ENCODE measurements at places on chromosomes 4 and X. TPM values are rescaled to one million over a fixed set of nuclear protein-coding genes. Genes with fewer than 3 reads are reported as not detected.

GRCh38 chr4:163701916-163702315, 207.4 kb downstream of the TMA16 start:
- H3K4me1 ChIP-seq, result no peaks in the 10 kb centered on the region
- no peak overlapping the region for H3K4me3 ChIP-seq
- no peaks in the 10 kb centered on the region for H3K36me3 ChIP-seq
- H3K27ac ChIP-seq, result no peak overlapping the region
- H3K27me3 ChIP-seq, result peaks cover 13% of the 10 kb centered on the region

DNA sequence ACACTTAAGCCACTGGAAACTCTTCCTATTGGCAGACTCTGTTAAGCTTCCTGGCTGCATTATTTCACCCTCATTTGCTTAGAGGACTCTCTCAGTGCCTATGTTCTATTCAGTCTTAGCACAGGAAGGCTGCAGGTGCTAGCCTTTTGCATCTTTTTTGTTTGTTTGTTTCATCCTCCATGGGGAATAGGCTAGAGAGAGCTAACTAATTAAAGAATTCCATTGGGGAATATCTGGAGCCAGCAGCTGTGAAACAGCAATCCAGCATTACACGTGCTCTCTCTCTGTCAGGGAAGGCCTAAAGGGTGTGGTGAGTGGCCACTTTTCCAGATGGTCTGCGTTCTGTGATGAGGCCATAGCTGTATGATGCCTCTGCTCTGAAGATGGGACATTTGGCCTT, 633.6 kb downstream of the SPRY1 start:
- H3K4me3 ChIP-seq, result no peak overlapping the region
- DNase-seq, result no peak
- no peak overlapping the region for H3K27ac ChIP-seq
- no peaks in the 10 kb centered on the region for H3K36me3 ChIP-seq
- H3K27me3 ChIP-seq, result no peaks in the 10 kb centered on the region

DNA sequence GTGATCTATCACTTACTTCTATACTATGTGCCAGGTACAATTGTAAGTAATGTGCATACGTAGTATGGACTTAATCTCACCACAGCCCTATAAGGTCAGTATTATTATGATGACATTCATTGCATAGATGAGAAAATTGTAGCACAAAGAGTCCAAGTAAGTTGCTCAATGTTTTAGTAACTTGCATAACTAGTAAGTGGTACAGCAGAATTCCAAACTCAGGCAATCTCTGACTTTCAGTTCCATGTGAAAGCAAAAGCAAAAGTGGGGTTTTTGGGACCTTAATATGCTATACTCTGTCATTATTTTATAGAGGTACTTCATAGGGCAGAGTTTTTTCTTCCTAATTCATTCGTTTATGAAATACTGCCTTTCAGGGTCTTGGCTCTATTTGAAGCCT, 188.8 kb upstream of the VEGFC start:
- DNase-seq, result no peak
- no peaks in the 10 kb centered on the region for H3K36me3 ChIP-seq
- H3K27me3 ChIP-seq, result no peaks in the 10 kb centered on the region
- H3K27ac ChIP-seq, result no peak overlapping the region

DNA sequence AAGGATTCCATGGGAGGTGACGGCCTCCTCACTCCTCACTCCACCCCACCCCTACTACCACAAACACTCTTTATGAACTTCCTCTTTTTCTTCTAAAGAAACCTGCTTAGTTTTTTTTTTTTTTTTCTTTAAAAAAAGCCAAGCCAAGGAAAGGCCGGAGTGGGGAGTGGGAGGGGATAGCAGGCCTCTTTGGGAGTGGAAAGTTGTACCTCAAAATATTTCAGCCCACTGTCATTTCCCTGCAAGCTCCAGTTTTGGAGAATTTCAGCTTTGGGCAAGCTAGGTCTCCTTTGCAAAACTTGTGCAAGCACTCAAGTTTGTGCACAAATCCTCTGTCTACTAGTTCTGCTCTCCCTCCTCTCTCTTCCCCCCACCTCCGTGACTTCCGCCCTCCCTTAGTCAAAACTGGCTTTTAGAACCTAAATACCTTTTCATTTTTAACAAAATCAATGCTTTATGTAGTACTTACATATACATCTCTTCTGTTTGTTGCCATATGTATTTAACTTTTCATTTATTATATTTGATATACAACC, 512 bp upstream of the ANTXR2 start:
- H3K36me3 ChIP-seq, result peaks cover 6% of the 10 kb centered on the region
- H3K27me3 ChIP-seq, result peaks cover 26% of the 10 kb centered on the region
- H3K4me3 ChIP-seq, result peak overlapping the region; percentile 94

IGSF1 gene
- not detected for total RNA-seq

GRCh38 chr4:87056881-87057280, 122.1 kb downstream of the AFF1 start:
- H3K27me3 ChIP-seq, result no peaks in the 10 kb centered on the region
- no peak overlapping the region for H3K27ac ChIP-seq
- peaks cover 87% of the 10 kb centered on the region for H3K4me1 ChIP-seq
- peaks cover 20% of the 10 kb centered on the region for H3K36me3 ChIP-seq
- no peak for DNase-seq
- H3K4me3 ChIP-seq, result no peak overlapping the region

- H3K4me1 ChIP-seq, result no peaks in the 10 kb centered on the region
- H3K27ac ChIP-seq, result no peak overlapping the region
- no peaks in the 10 kb centered on the region for H3K36me3 ChIP-seq
- no peak overlapping the region for H3K4me3 ChIP-seq
- H3K27me3 ChIP-seq, result peaks cover 27% of the 10 kb centered on the region
- DNase-seq, result no peak
Measured at GRCh38 chrX:31237189-31237588, 165.3 kb upstream of the FTHL17 start.

DNA sequence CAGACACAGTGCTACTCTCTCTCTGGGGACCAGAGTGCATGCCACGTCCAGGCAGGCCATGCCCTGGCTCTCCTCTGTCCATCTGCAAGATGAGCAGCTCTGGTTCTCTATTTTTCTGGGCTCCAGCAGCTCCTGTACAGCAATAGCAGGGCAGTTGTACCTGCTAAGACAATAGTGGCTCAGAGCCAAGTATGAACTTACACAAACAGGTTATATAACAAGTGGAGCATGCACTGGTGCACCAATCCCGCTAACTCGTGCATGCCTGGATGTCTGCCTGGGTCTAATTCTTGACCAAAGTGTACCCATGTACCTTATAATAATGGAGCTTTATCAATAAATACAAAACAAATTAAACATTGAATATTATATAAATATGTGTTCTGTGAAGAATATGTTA, 392.3 kb downstream of the CENPC start:
- no peaks in the 10 kb centered on the region for H3K4me1 ChIP-seq
- no peak overlapping the region for H3K4me3 ChIP-seq
- H3K27ac ChIP-seq, result no peak overlapping the region
- no peaks in the 10 kb centered on the region for H3K27me3 ChIP-seq
- DNase-seq, result no peak

GRCh38 chr4:996030-996996, 3.1 kb upstream of the SLC26A1 start:
- H3K4me1 ChIP-seq, result no peaks in the 10 kb centered on the region
- DNase-seq, result no peak
- H3K27me3 ChIP-seq, result peaks cover 24% of the 10 kb centered on the region
- no peaks in the 10 kb centered on the region for H3K36me3 ChIP-seq

PALLD gene
- total RNA-seq, result 13.5 TPM

MXRA5 gene
- total RNA-seq, result not detected

TCP11X2 gene
- not detected for total RNA-seq

- no peak overlapping the region for H3K4me3 ChIP-seq
- no peaks in the 10 kb centered on the region for H3K36me3 ChIP-seq
- H3K27ac ChIP-seq, result no peak overlapping the region
Measured at GRCh38 chr4:7769396-7770223, 170.1 kb downstream of the AFAP1 start.

DNA sequence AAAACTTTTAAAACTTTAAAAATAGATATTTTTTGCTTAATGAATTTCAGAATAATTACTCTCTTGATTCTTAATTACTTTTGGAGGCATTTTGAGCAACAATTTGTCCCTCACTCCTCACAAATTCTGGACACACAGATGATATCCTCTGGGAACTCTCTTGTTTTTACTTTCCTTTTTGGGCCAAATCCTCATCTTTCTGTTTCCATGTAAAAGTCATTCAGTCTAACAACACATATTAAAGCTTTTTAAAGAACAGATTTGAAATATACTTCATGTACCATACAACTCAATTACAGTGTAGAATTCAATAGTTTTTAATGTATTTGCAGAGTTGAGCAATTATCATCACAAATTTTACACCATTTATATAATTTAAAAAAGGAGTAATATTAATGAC, 983.1 kb downstream of the STIM2 start:
- no peak overlapping the region for H3K27ac ChIP-seq
- no peak for DNase-seq

GRCh38 chr4:78362310-78362709, 189.3 kb upstream of the ANXA3 start:
- no peak overlapping the region for H3K4me3 ChIP-seq
- H3K27me3 ChIP-seq, result peaks cover 18% of the 10 kb centered on the region
- H3K27ac ChIP-seq, result no peak overlapping the region
- H3K36me3 ChIP-seq, result no peaks in the 10 kb centered on the region
- no peaks in the 10 kb centered on the region for H3K4me1 ChIP-seq

GRCh38 chrX:20144491-20144890, 2.9 kb upstream of the EIF1AX start:
- no peaks in the 10 kb centered on the region for H3K36me3 ChIP-seq
- peaks cover 41% of the 10 kb centered on the region for H3K4me1 ChIP-seq
- H3K4me3 ChIP-seq, result no peak overlapping the region
- peak overlapping the region; percentile 9 for H3K27ac ChIP-seq
- peak; percentile 16 for DNase-seq

GRCh38 chr4:54548098-54548620, 109.6 kb upstream of the KIT start:
- H3K36me3 ChIP-seq, result no peaks in the 10 kb centered on the region
- H3K4me3 ChIP-seq, result no peak overlapping the region
- no peak overlapping the region for H3K27ac ChIP-seq
- peaks cover 9% of the 10 kb centered on the region for H3K4me1 ChIP-seq

DNA sequence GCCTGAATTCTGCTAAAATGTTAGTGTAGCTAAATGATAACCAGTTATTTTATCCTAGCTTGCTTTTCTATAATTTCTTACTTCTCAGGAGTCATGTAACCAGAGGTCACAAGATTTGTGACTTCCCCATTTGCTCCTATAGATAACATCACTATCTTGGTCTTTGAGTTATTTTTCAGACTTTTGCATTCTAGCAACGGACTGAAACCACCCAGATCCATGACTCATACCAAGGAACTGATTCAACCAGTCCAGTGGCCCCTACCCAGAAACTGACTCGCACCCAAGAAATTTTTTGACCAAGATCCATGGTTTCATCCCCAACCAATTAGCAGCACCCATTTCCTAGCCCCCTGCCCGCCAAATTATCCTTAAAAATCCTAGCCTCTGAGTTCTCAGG, 50.0 kb downstream of the IQCM start:
- no peaks in the 10 kb centered on the region for H3K27me3 ChIP-seq
- H3K36me3 ChIP-seq, result no peaks in the 10 kb centered on the region
- H3K4me3 ChIP-seq, result no peak overlapping the region

GRCh38 chr4:17968721-17969120, 52.8 kb downstream of the LCORL start:
- H3K4me1 ChIP-seq, result no peaks in the 10 kb centered on the region
- no peak overlapping the region for H3K4me3 ChIP-seq
- DNase-seq, result no peak
- no peaks in the 10 kb centered on the region for H3K36me3 ChIP-seq
- no peaks in the 10 kb centered on the region for H3K27me3 ChIP-seq

HMGN5 gene
- total RNA-seq, result 2.7 TPM

GRCh38 chrX:148020329-148020728, 39.2 kb downstream of the FMR1NB start:
- no peak overlapping the region for H3K27ac ChIP-seq
- no peak overlapping the region for H3K4me3 ChIP-seq
- H3K4me1 ChIP-seq, result no peaks in the 10 kb centered on the region
- H3K36me3 ChIP-seq, result no peaks in the 10 kb centered on the region
- DNase-seq, result no peak
- H3K27me3 ChIP-seq, result peaks cover 28% of the 10 kb centered on the region

DNA sequence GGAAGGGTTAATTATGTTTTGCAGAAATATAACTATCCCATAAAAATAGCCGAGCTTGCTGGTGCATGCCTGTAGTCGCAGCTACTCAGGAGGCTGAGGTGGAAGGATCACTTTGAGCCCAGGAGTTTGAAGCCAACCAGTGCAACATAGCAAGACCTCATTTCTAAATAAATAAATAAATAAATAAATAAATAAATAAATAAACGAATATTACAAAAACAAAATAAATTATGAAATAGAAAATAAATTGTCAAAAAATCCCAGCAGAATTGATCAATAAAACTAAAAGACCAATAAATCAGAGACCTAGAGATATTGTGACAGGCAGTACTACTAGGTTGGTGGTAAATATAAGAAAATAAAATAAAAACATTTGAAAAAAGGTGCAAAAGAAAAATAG, 6.7 kb upstream of the ARL13A start:
- no peaks in the 10 kb centered on the region for H3K4me1 ChIP-seq
- H3K4me3 ChIP-seq, result no peak overlapping the region
- H3K27ac ChIP-seq, result no peak overlapping the region
- no peaks in the 10 kb centered on the region for H3K36me3 ChIP-seq

DNA sequence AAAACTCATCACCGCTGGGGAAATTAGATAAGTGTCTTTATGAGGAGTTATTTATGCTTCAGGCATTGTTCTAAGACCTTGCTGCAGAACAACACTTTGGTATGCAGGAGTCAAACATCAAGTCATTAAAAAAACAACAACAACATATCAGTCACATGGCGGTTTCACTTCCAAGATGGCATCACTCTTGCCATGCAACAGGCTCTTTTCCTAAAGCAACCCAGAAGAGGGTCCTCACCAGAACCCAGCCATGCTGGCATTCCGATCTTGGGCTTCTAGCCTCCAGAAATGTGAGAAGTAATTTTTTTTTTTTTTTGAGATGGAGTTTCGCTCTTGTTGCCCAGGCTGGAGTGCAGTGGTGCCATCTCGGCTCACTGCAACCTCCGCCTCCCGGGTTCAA, 8.7 kb upstream of the RBMX start:
- H3K4me3 ChIP-seq, result no peak overlapping the region
- H3K4me1 ChIP-seq, result peaks cover 7% of the 10 kb centered on the region
- DNase-seq, result no peak
- H3K27ac ChIP-seq, result no peak overlapping the region

SPANXB1 gene
- not detected for total RNA-seq

DNA sequence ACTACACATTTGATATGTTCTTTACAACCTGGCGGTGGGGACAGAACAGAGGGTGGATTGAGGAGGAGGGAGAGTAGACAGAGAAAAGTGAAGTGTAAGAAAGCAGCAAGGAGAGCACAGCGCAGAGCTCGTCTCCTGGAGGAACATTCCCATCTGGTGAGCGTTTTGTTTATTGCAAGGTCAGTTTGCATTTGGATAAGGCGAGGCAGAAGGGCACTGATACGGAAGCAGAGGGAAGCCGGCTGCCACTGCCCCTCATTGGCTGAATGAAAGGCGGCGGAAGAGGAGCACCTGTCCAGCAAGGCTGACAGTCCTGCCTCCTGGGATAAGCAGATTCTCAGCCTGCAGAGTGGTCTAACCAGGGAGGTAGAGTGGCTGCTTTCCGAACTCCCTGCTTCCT, 83.2 kb downstream of the GPR143 start:
- no peak overlapping the region for H3K27ac ChIP-seq
- H3K4me1 ChIP-seq, result peaks cover 10% of the 10 kb centered on the region
- H3K4me3 ChIP-seq, result no peak overlapping the region
- H3K36me3 ChIP-seq, result peaks cover 2% of the 10 kb centered on the region
- no peak for DNase-seq

SULT1E1 gene
- not detected for total RNA-seq

GRCh38 chr4:81807386-81807785, 335.7 kb upstream of the RASGEF1B start:
- no peak overlapping the region for H3K27ac ChIP-seq
- H3K36me3 ChIP-seq, result no peaks in the 10 kb centered on the region
- no peak for DNase-seq
- H3K4me1 ChIP-seq, result peaks cover 8% of the 10 kb centered on the region
- H3K27me3 ChIP-seq, result peaks cover 33% of the 10 kb centered on the region
